ENCODE measurements at places on chromosomes 1 and 21.

- DNase-seq = no peak
Observed at GRCh38 chr1:39214714-39214997, 10.2 kb downstream of the MACF1 start.

DNA sequence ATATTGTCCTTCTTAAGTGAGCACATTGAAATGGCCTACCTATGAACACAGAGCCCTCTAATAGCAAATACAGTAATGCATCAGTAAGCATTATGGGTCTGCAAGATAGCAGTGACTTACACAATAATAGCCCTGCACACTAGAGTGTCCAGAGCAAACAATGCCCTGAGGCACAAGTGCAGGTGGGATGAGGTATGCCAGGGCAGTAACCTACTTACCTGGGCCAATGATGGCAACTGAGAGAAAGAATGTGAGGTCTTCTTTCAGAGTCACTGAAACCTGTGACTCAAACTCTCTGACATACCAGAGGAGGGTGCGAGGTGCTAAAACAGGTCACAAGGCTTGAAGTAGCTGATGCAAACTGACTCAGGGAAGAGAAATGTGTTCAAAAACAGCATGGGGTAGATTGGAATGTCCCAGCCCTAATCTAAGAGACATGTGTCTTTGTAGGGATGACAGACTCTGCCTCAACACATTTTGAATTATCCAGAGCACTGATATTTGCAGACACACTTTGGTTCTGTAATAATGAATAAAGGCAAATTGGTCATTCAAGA, 168.5 kb upstream of the RUNX1 start:
- peak; percentile 76 for DNase-seq

- no peak for DNase-seq
Observed at GRCh38 chr1:206678490-206678889, 6.2 kb upstream of the MAPKAPK2 start.

GRCh38 chr1:62077821-62078220, 116.8 kb upstream of the L1TD1 start:
- DNase-seq = no peak

GRCh38 chr1:54054438-54054749, 986 bp downstream of the TCEANC2 start:
- DNase-seq = no peak

- no peak for DNase-seq
Observed at GRCh38 chr1:109025694-109026093, 16.2 kb downstream of the WDR47 start.

GRCh38 chr1:37813529-37814145, 5.6 kb upstream of the YRDC start:
- DNase-seq = no peak

DNA sequence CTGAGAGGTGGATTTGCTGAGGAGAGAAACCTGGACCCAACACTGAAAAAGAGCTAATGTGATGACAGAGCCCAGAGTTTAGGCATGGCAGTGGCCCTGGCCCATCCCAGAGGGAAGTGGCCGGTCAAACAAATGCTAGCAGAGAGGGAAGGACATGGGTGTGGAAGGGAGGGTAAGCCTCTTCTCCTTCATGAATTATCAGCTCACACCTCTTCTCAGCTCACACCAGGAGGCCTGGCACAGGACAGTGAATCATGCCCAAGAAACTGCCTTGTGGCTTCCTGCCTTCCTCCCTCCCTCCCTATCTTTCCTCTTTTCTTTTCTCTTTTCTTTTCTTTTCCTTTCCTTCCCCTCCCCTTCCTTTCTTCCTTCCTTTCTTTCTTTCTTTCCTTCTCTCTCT, 1.3 kb upstream of the SPRR3 start:
- DNase-seq = no peak

DNA sequence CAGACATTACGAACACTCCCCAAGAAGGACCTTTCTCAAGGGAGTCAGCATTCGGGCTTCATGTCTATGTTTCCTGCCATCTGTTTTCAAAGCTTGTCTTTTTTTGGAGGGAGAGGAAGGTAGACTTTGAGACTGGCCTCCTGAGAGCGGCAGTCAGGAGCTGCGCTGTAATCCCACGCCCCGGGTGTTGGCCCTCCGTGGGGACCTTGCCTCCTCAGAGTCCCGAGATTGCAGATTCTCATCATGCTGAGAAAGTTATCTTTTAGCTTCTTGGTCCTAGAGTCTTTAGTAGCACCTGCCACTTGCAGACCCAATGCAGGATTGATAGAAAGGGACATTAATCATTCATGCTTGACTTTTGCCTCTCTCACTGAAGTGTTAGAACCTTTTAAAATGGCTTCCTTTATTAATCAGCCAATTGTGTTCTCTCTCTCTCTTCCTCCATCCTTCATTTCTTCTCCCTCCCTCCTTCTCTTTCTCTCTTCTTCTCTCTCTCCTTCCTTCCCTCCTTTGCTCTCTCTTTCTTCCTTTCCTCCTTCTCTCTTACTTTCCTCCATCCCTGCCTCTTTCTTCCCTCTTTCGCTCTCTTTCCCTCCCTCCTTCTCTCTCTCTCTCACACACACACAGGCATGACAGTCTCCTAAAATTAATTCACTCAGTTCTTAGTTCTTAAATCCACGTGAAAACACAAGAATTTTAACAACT, 25.2 kb upstream of the GNPAT start:
- no peak for DNase-seq

- no peak for DNase-seq
Observed at GRCh38 chr1:236990052-236990445, 14.2 kb downstream of the MT1HL1 start.

DNA sequence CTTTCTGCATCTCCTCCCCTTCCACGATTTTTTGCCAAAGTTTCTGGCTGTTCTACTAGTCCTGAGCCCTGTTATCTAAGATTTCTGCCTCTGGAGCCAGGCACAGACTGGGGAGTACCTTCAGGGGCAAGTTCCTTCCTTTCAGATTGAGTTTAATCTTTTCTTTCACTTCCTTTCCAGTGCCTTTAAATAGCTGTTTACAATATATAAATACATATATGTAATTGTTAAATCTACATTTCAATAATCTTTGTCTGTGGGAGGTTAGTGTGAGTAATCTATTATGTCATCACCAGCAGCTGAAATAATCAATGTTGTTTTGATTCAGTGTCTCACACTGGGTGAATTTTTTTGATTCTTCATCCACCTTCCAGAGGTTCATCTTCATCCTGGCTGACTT, 31.8 kb downstream of the DIPK1A start:
- DNase-seq = no peak

DNA sequence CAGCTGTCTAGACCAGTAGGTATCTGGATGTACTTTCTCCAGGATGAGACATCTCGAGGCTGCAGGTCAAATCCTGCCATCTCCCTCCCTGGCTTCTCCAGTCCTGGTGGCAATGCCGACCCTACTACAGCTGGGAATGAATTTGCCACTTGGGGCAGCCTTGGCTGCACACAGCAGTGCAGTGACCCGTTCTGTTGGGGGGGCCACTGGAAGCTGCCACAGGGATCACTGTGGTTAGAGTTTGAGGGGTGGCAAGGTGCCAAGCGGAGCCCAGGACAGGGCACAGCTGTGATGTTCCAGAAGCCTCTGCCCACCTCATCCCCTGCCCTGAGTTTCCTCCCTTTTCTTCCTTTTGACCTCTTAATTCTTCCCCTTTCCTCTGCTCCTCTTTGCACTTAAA, 17.1 kb downstream of the COL6A2 start:
- no peak for DNase-seq

GRCh38 chr1:105072850-105073249, 1323.2 kb downstream of the AMY1C start:
- peak; percentile 72 for DNase-seq

GRCh38 chr21:45805321-45805720, 161.8 kb downstream of the PCBP3 start:
- no peak for DNase-seq

DNA sequence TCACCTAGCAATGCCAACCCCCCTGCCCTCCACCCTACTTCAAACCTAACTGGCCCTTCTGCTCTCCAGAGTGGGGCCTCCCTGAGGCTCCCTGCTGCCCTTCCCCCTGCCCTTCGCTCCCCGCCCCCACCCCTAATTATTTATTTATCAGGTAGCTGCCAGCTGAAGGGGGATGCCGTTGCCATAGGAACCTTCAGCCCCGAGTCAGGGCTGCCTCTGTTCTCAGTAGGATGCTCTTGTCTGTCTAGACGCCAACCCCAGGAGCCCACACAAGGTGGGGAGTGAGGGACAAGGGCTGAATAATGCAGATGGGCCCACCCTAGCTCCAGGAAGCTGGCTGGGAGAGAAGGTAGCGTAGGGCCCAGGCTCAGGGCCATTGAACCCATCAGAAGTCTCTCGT, 41.1 kb downstream of the NKAIN1 start:
- no peak for DNase-seq

- no peak for DNase-seq
Observed at GRCh38 chr1:211524521-211524920, 32.6 kb upstream of the RD3 start.

DNA sequence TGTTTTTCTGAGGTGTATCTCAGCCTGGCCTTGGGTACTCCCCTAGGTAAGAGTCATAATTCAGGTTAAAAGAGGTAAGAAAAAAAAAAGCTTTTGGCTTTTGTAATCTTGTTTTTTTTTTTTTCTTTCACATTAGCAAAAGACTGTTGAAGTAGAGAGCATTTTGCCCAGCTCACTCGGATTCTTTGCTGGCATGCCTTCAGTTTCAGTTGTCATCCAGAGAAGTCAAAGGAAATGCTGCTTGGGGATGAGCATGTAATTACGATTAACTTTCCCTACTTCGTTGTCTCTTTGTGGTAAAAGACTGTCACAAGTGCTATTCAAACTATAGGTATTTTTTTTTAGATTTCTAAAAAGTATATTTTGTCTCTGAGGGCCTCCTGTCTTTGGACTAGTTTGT, 6.3 kb downstream of the BACH1 start:
- DNase-seq = no peak

DNA sequence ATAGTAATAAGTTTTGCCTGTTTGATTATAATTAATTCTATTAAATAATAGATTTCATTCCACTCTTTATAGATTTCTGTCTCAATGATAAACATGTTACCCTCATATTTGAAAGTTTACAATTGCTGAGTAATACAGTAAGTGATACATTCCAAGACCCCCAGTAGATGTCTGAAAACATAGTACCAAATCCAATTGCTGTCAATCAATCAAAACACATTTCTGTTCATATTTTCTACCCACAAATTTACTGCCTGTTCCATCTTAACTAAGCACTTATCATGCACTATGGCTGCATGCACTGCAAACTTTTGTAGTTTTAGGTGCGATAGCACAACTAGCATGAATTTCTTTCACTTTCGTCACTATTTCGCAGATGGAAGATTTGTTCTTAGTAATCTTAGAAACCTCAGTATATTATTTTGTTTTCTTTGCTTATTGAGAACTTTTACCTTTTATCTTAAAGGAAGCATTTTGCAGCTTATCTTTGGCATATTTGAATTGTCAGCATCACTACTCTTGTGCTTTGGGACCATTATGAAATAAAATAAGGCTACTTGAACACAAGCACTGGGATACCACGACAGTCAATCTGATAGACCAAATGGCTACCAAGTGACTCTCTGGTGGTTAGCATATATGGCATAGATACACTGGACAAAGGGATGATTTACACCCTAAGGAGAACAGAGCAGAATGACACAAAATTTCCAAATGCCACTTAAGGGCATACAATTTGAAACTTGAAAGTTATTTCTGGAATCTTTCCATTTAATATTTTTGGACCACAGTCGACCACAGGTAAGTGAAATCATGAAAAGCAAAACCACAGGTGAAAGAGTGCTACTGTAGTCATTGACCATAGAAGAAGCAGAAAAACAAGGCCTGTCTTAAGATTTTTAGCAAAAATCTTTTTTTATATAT, 67.6 kb downstream of the RGS13 start:
- DNase-seq = no peak

GRCh38 chr21:34807146-34807880, 138.5 kb downstream of the CLIC6 start:
- DNase-seq = peak; percentile 73

GRCh38 chr1:36565576-36566501, 83.1 kb upstream of the CSF3R start:
- DNase-seq = peak; percentile 66

- DNase-seq = no peak
Observed at GRCh38 chr1:184186167-184186566, 134.6 kb downstream of the TSEN15 start.

DNA sequence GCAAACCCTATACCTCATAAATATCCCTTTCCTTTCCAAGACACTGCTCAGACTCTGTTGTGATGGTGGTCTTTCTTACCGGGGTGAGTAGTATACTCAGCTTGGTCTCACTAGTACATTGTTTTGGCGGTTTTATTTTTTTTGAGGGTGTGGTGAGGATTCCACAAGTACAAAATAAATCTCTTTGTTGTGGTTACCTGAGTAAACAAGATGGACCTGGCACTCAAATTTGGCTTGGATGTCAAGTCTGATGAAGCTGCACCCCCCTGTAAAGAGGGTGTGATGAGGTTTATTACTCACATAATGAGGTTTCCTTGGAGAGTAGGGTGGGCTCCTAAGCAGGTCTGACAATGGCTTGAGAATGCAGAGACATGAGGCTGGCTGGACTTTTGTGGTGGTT, 68.2 kb upstream of the KCNJ6 start:
- no peak for DNase-seq

- DNase-seq = no peak
Observed at GRCh38 chr1:102071451-102071850, 74.7 kb upstream of the OLFM3 start.

- no peak for DNase-seq
Observed at GRCh38 chr21:26835027-26835713, 10.0 kb downstream of the ADAMTS1 start.

GRCh38 chr21:42147386-42148020, 71.4 kb upstream of the ABCG1 start:
- peak; percentile 33 for DNase-seq

- no peak for DNase-seq
Observed at GRCh38 chr1:68145418-68146126, 86.8 kb downstream of the WLS start.

Data from endodermal cell (in vitro differentiated cells).